ENCODE measurements at places on chromosomes 3 and 15. TPM values are rescaled to one million over a fixed set of nuclear protein-coding genes. Genes with fewer than 3 reads are reported as not detected.

The MIX23 gene
- 80.6 TPM for total RNA-seq

The DYNC1LI1 gene
- 56.2 TPM for total RNA-seq

The GRIP2 gene
- 3.2 TPM for total RNA-seq

DNA sequence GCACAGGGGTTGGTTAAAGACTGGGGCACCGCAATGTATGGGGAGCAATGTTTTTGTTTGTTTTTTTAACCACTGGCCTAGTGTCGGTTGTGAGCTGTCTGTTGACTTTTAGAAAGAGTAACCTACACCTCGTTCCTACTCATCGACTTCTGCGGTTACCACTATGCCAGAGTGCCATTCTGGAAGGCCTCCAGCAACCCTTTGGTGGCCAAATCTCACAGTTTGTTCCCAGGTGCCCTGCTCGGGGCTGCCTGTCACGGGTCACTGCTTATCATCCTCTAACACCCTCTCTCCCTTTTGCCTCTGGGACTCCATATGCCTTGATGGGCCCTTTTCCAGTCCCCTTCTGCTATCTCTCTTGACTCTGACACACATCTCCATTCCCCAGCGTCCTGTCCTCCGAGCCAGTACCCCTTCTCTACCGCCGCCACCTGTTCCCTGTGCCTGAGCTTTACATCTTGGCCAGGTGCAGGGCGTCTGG, 290.4 kb upstream of the C2CD4B start:
- no peak overlapping the region for H3K4me3 ChIP-seq

All from H9 (cell line).